ENCODE measurements at places on chromosomes 7 and 10.

- no peak for DNase-seq
These were observed 130.2 kb downstream of the LRRC4 start for GRCh38 chr7:127900732-127901685.

DNA sequence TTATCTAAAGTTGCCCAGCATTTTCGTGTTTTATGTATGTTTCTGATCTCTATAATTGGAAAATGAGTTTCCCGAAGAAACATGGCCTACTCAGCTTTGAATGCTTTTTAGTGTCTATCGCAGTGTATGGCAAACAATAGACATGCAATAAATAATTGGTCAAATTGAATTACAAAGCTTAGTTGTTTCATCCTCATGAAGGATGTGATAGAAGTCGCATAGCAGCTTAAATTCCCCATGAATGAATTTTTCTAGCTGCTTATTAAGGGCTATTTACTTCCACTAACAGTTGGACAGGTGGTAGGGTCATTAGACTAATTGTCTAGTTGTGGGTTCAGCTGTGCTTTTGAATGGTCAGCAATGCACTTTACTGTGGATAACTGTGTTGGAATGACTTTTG is 467.3 kb upstream of the MBL2 start:
- peak; percentile 47 for DNase-seq

- peak; percentile 11 for DNase-seq
These were observed 143.0 kb upstream of the HDAC9 start for GRCh38 chr7:18352339-18353255.

DNA sequence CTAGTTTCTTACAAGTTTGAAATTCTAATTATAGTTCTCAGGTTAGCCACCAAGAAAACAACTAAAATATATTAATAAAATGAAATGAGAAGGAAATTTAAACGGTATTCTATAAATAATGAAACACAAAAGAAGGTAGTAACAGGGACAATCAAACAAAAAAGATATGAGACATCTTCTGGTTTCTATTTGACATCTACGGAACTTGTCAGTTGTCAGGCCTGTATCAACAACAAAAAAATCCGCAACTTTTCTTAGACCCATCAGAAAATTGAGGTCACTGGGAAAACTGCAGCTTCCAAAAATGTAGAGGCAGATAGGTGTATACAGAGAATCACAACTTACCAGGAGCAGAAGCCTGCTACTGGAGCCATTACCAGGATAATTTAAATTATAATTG is 70.6 kb downstream of the ZPBP start:
- no peak for DNase-seq

- DNase-seq, result no peak
These were observed 149.2 kb downstream of the CACNA2D1 start for GRCh38 chr7:82294382-82294784.

- DNase-seq, result no peak
These were observed 326.7 kb downstream of the PTEN start for GRCh38 chr10:88190123-88190522.

- DNase-seq, result no peak
These were observed 20.0 kb downstream of the XPNPEP1 start for GRCh38 chr10:109902992-109903947.

- no peak for DNase-seq
These were observed 25.5 kb downstream of the ARHGAP22 start for GRCh38 chr10:48579251-48579960.

- DNase-seq, result no peak
These were observed 14.4 kb downstream of the ALKBH4 start for GRCh38 chr7:102450242-102450641.

- DNase-seq, result no peak
These were observed 723.6 kb downstream of the INHBA start for GRCh38 chr7:40979296-40979695.

GRCh38 chr10:20811131-20811530 is 86.0 kb downstream of the NEBL start:
- DNase-seq, result no peak

GRCh38 chr10:74051736-74052342 is 53.9 kb downstream of the VCL start:
- DNase-seq, result no peak

DNA sequence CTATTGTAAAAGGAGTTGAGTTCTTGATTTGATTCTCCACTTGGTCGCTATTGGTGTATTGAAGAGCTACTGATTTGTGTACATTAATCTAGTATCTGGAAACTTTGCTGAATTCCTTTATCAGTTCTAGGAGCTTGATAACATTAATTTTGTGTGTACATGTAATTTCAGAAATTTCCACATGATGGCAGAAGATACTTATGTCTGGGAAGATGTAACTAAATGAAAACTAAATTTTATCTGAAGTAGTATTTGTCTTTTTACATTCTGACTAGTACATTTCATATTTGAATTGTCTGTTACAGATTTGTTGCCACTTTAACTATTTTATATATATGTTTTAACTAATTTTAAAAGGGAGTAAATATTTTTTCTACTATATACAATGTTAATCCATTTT is 27.6 kb downstream of the SDHAF3 start:
- no peak for DNase-seq

DNA sequence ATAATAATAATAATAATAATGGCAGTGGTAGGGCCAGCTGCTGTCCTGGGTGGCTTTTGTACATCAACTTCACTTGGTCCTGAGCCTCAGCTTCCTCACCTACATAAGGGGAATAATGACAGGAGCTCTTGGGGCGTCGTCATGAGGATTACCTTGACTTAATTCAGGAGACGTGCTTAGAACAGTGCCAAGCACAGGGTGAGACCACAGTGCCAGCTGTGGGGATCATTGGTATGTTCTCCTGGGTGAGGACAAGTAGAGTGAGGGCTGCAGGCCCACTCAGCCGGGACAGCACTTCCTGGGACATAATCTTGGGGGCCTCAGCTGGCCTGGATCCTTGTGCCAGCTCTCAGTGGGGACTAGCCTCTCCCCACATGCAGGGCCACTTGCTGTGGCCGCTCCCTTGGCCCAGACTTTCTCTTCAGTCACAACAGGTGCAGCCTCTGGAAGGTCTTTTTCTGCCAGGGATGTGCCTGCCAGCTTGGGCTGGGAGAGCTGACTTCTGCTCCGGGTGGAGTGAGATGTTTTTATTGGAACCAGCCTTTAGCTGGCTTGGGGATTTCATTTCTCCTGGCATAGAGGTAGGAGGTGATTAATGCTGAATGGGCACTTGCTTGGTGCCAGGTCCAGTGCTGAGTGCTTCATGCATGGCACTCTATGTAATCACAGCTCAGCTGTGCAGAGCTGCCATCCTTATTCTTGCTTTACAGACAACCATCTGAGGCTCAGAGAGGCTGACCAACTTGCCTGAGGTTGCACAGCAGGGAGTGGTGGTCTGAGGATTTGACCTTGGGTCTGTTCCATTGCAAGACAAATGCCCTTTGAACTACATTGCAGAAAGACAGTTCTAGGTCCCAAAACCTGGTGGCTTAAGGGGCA is 45.3 kb downstream of the TSPAN15 start:
- no peak for DNase-seq

DNA sequence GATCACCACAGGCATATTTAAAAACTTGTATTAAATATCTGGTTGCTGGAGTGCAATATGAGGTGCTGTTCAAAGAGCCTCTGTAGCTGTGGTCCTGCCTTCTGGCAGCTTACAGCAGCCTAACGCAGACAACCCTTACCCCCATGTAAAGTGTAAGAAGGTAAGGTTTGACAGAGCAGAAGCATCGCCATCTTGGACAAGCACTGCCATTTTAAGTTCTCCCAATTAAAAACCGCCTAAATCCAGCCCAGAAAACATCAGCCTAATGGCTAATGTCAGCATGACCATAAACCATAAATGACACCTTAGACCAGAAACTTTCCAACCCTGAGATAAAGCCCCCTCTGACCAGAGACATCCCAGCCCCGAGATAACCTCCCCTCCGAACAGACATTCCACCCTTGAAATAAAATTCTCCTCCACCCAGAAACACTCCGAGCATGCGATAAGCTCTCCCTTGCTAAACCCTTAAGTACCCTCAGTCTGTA is 5.3 kb upstream of the OIT3 start:
- DNase-seq, result no peak

DNA sequence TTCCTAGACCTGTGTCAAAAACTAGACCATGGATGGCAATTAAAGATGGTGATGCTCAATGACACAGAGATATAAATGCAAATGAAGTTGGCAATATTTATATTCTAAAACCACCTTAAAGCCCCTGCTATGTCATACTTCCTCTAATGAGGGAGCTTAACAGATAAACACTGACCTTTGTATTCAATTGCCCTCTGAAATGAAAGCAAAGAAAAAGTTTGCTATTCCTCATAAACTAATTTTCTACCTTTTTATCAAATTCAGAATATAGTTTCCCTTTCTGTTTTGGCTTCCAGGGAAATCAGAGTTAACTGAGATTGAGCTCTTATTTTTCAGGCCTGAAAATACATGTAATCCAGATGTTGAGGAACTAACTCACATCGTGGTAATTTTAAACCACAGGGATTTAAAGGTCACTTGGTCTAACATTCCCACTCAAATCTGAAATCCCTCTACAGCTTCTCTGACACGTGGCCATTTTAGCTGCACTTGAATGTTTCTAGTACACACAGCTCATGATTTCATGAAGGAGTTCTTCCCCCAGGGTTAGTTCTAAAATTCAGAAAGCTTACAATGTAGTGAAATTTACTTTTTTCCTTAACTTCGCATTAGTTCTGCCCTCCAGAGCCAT is 37.9 kb upstream of the ABCB5 start:
- DNase-seq, result no peak

GRCh38 chr10:34156781-34157425 is 658.2 kb downstream of the PARD3 start:
- DNase-seq, result no peak

DNA sequence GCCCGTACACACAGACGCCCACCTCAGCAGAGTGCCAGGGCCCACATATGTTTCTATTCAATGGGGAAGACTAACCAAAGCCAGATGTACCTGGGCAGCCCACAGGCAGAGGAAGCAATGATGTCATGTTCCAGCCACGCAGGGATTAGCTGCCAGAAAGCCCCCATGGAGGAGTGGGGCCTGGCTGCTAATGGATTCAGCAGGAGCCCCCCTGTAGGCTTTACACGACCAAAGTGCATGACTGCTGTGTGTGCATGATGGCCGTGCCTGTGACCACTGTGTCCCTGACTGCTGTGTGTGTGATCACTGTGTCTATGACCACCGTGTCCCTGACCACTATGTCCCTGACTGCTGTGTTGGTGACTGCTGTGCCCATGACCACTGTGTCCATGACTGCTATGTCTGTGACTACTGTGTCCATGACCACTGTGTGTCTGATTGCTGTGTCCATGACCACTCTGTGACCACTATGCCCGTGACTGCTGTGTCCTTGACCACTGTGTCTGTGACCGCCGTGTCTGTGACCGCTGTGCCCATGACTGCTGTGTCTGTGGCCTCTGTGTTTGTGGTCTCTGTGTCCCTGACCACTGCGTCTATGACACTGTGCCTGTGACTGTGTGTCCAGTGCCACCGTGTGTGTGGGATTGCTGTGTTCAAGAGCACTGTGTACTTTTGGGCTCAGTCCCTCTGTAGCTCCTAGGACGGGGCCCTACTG is 409.3 kb downstream of the RPS24 start:
- no peak for DNase-seq

- DNase-seq, result no peak
These were observed 181.4 kb downstream of the IPMK start for GRCh38 chr10:58086144-58086762.

- no peak for DNase-seq
These were observed 566 bp downstream of the ZNF789 start for GRCh38 chr7:99473315-99473596.

- DNase-seq, result no peak
These were observed 303.8 kb upstream of the MKI67 start for GRCh38 chr10:128429835-128430513.

- no peak for DNase-seq
These were observed 226.5 kb upstream of the TMEM72 start for GRCh38 chr10:44684661-44685060.

DNA sequence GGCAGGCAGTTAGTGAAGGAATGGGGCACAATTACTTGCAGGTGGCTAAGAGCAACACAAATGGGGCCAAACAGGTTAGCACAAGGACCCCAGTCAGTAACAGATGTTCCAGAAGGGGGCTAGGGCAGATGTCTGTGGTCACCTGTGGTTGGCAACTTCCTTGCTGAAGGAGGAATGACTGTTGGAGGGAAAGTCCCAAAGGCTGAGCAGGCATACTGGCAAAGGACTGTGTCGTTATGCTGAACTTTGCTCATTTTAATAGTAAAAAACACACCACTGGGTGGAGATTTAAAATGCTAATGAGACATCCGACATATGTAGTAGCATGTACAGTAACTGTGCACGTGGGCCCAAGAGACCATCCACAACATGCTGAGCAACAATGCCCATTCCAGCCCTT is 511.6 kb downstream of the CALN1 start:
- no peak for DNase-seq

- DNase-seq, result no peak
These were observed 258.0 kb upstream of the HABP2 start for GRCh38 chr10:113294868-113295267.

DNA sequence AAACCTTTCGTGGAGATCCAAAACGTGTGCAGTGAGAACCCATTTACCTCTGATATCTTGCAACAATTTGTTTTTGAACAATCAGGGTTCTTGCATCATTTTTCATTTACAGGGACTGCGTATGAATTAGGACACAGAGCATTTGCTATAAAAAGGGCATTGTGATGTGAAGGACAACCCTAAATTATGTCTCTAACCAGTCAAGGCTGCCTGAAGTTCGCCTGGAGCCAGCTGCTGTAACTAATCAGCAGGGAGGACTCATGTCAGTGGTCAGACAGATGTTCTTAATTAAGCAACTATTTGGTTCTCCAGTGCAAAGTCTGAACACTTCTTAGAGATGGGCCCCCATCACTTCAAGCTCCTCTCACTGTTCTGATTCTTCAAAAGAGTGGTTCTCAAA is 674.8 kb downstream of the KCNMA1 start:
- no peak for DNase-seq

DNA sequence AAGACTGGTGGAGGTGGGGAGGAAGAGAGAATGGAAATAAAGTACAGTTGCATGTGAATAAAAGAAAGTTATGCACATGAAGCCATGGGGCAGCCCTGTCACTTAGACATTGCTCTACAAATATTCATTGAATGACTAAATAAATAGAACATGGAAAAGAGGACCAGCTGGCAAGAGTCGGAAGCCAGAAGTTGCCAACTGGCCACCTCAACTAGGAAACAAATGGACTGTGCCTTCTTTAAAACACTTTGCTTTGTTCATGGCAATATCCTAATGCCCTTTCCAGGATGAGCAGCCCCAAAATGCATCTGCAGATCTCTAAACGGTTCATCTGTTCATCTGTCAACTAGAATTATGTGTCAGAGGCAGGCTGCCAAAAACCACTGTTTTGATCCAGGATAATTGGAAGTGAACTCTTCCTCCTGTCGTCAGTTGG is 157.3 kb downstream of the NOC3L start:
- no peak for DNase-seq

GRCh38 chr10:11240641-11241040 is 223.0 kb downstream of the CELF2 start:
- no peak for DNase-seq

Data from NCI-H1930 (cell line).